Stimulated activated CD4-positive, alpha-beta T cell treated with anti-CD3 and anti-CD28 coated beads, Interleukin-1b, Interleukin-23, amount 100 ng/mL, for 1 hour (primary cell): ENCODE measurements at places on chromosomes 2 and 18.

DNA sequence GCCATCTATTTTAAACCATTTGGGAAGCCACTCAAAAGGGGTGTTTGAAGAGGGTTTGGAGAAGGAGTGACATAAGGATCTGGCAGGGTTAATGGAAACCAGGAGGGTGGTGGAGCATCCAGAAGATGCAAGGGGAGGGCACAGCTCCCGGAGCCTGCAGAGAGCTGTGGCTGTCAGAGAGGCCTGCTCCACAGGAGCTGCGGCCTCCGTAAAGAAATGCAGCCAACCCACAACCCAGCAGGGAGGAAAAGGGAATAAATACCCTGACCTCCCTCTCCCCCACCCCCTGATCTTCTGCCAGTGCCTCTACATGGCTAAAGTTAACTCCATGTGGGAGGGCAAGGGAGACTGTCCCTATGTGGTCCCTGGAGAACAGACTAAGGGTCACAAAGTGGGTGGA, 567.1 kb upstream of the POU3F3 start:
- no peak for DNase-seq

DNA sequence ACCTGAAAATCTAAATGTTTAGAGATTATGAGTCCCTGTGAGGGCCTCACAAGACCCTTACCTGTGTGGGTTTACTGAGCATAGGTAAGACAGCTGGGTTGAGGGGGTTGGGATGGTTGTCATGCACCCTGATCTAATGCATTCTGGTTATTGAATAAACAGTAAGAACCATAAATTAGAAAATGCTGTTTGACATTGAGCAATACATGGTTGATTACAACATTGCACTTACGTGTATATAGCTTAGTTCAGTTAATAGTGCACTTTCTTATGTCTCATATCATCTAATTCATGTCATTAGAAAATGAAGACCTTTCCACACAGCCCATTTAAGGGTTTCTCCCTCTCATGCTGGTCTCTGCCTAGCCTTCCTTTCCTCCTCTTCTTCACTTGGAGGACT, 253.5 kb upstream of the ATP5MC3 start:
- DNase-seq, result no peak

- no peak for DNase-seq
These were observed 98.5 kb downstream of the NUP35 start for GRCh38 chr2:183222751-183223150.

GRCh38 chr2:205527801-205528200, 154.5 kb upstream of the NRP2 start:
- DNase-seq, result no peak

GRCh38 chr2:190519975-190520767, 14.4 kb downstream of the NEMP2 start:
- DNase-seq, result no peak

DNA sequence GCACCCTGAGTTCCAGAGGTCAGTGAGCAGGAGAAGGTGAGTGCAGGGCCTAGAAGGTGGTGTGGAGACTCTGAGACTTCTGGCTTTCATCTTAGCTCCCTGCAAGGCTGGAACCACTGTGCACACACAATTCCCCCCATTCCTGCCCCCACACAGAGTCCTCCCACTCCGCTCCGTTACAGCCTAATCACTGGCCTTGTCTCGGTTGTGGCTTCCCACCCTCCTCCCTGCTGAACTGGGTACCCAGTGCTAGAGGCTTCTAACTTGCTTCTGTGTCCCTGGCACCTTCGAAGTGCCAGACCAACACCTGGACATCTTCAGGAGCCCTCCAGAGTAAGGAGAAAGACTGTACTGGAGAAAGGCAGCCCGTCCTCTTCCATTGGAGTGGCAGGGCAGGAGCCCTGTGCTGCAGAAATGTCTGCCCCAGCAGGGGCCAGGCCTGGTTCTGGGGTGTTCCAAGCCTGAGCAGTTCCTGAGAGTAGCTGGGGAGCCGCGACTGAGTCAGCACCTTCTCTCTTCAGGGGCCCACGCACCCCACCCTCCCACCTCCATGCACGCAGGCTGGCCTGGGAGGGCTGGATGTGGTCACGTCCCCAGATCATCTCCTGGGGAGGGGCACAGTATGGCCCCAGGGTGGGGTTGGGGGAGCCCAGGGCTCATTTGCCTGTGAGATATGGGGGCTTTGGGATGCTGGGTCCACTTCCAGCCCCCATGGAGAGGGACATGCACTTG, 23.4 kb downstream of the CROCC2 start:
- DNase-seq, result no peak

DNA sequence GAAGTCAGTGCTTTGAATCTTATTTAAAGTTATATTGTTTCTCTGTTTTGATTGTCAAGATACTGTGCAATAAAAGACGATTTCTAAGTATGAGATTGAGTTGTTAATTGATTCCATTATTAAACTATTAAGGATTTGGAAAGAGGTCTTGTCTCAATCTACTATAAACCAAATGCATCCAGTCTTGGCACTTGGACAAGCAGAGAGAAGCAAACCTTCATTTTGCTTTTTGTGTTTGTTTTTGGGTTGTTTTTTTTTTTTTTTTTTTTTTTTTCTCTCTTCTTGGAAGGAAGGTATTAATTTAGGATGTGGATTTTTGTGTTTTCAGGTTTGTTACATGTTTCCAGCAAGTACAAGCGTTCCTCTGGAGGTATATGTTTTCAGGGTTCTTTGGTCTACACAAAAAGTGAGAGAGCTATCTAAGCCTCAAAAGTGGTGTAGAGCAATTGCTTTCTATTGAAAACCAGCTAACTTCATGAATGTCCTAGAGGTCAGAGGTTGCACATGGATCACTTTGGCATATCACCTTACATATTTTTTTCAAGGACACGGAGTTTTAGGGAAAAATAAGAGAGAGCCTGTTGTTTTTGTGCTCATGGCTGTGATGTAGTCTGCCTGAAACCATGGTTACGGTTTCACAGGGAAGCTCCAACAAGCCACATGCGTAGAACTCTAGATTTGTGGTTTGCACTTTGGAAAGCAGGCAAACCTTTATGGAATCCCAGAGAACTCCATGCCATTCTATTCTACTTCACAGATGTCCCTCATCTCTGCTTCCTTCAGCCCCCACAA, 1.8 kb downstream of the PRKCE start:
- no peak for DNase-seq

DNA sequence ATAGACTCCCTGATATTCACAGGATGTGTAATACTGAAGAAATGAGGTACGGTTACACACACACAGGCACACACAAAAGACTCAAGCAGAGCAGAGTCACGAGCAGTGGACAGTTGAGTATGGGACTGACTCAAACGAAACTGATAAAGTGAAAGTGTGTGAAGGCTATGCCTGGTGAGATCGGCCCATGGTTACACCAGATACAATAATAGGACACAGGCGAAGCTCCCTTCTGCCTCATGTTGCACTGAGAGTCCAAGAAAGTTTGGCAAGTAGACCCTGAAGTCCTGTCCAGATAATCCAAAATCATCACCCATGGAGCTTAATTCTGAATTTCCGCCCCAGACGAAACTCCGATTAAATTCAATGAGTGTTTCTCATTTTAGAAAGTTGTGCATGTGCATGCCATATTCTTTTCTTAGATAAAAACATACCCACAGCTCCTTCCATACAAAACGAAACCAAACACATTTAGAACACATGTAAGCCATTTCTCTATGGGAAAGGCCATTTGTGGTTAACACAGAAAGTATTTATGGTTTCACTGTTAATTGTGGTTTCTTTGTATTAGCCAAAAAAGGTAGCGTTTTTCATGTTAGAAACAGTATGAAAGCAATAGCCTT, 567.6 kb downstream of the PLCL1 start:
- DNase-seq, result no peak

- no peak for DNase-seq
These were observed 8.7 kb downstream of the GYPC start for GRCh38 chr2:126664639-126665038.

- DNase-seq, result no peak
These were observed 243.8 kb downstream of the BABAM2 start for GRCh38 chr2:28134262-28134812.

DNA sequence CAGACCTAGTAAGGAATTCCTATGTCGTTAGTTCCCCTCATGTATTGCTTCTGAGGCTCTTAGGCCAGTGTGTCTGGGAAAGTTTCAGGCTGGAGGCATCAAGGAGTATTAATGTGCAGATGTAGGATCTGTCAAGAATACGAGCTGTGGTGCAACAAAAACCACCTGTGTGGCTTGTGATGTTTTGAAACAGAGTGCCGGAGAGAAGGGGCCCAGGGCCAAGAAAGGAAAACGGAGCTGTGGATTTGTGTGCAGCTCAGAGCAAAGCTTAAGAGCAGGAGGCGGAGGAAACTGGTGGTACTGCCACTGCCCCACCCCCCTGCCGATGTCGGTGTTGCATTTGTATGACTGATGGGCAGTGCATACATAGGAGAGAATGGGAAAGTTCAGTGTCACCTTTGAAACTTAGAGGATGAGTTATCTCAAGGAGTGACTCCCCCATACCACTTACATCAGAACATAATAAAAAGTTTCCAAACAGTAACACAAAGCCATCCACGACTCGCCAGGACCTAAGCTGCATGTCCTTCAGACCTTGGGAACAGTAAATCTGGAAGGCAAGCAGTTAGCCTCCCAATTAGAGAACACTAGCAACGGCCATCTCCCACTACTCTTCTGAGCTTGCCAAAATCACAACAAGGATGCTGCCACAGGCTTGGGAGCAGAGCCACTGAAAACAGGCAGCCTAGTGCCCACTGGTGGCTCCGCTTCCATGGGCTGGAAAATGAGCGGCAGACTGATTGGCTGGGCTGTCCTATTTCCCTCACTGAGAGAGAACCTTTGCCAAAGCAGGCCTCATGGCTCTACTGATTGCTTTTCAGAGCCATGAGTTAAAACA, 152.7 kb upstream of the NT5C1B start:
- DNase-seq, result no peak

GRCh38 chr2:1649103-1650084, 94.9 kb downstream of the PXDN start:
- DNase-seq, result no peak

GRCh38 chr2:205662206-205662965, 19.9 kb upstream of the NRP2 start:
- DNase-seq, result no peak

DNA sequence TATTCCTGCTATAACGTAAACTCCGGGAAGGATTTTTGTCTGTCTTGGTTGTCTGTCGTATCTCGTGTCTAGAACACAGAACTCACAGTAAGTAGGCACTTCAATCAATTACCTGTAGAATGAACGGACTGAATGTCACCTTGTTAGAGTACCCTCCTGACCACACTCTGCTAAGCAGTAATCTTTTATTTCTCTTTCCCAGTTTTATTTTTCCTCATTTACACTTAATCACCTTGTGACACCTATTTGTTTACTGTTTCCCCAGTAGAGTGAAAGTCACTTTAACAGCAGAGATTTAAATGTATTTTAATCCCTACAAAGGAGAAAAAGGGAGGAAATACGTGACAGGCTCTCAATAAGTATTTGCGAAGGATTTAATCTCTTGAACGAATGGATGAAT, 514 bp upstream of the EPB41L5 start:
- no peak for DNase-seq

DNA sequence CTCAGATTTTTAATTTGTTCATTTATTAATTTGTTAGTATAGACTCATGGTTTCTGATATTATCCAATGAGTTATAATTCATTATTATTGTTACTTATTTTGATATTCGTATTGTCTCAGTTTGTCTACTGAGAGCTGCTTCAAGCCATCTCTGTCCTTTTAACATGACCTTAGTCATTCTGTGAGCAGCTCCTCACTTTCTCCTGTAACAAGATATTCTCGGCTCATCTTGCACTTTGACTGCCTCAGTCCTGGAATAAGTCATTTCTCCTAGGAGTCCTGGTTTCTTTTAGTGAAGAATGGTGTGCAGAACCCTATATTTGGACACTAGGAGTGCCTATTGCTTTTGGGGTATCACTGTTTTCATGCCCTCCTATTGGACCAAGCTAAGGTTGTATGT, 13.2 kb downstream of the ASB1 start:
- no peak for DNase-seq

DNA sequence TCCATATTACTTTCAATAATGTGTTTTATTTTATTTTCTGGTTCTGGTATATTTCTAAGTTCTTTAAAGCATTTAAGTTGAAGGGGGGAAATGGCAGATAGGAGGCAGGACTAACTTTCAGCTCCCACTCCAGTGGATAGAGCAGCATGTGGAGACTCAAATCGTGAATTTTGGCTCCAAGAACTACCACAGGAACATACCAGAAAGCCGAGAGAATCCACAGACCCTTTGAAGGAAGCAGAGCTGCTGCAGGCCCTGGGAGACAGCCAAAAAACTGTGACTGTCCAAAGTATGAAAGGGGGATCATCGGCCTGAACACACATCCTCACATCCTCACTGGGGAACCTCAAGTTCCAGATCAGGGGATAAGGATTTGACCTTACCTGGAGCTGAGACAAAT, 207.6 kb upstream of the VWC2L start:
- no peak for DNase-seq

GRCh38 chr18:8242151-8242696, 367.0 kb upstream of the RAB12 start:
- no peak for DNase-seq

- no peak for DNase-seq
These were observed 34.9 kb downstream of the CFAP210 start for GRCh38 chr2:169659320-169659719.

DNA sequence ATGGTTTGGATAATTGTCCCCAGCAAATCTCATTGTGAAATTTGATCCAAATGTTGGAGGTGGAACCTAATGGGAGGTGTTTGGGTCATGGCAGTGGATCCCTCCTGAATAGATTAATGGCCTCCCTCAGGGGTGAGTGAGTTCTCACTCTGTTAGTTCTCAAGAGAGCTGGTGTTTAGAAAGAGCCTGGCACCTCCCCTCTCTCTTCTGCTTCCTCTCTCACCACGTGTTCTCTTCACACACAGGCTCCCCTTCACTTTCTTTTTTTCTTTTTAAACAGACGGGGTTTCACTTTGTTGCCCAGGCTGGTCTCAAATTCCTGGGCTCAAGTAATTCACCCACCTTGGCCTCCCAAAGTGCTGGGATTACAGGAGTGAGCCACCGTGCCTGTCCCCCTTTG, 111.6 kb upstream of the LTBP1 start:
- no peak for DNase-seq

- DNase-seq, result no peak
These were observed 17.0 kb downstream of the VRK2 start for GRCh38 chr2:58063641-58064040.

- no peak for DNase-seq
These were observed 54.8 kb upstream of the KLHL29 start for GRCh38 chr2:23330214-23330613.

- DNase-seq, result no peak
These were observed 42.7 kb downstream of the SETBP1 start for GRCh38 chr18:44723411-44723810.

DNA sequence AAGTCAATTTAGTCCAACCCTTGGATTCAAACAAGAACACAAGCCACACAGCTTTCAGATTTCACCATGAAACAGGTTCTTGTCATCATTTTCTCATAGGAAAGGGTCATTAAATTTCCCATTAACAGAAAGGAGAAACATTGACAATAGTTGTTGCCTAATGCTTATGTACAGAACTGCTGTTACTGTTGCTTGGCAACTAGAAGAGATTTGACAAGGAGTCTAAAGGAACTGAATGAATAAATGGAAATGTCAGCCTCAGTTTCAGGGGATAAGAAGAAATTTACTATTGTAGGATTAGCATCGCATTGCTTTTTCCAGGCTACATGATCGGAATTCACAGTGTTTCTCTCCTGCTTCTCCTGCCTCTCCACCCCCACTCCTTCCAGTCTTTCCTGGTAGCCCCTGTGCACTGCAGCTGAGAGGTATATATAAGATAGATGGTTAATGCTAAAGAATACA, 90.3 kb downstream of the SPATS2L start:
- no peak for DNase-seq
